ENCODE measurements at places on chromosomes 11 and 22. TPM values are rescaled to one million over a fixed set of nuclear protein-coding genes. Genes with fewer than 3 reads are reported as not detected.

Gene CECR2
- 5.1 TPM for total RNA-seq

DNA sequence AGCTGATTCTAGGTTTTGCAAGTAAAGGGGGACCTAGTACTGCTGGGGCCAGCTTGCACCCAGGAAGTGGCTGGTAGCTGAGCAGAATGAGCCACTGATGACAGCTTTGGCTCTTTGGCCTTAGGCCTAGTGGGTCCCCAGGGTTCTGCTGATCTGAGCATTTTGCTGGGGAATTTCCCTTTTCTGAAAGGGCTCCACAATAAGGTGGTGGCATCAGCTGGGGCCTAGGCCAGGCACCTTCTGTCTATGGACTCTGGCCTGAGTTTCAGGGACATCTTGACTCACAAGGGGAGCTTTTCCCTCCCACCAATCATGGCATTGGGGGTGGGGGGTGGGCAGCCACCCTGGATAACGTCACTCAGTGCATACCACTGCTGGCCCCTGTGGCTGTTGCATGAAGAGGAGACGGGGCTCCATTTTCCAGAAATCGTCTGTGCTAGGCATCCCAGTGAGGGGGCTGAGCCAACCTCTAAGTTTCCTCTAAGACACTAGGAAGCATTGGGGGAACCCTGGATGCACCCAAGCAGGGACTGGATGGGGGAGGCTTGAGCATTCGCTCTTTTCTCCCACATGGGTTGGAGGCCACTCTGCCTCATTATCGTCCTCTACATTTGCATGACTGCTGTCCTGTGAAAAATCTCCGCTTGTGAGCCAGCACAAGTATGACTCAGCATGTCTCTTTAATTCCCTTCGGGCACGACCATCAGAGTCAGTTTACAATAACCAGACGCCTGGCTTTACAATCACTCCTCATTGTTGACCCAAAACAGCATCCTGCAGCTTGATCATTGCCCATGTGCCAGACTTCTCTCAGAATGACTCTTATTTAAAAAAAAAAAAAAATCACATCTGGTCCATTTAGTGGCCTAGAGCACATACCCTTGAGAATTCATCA, 145.0 kb upstream of the THY1 start:
- no peak for DNase-seq

DNA sequence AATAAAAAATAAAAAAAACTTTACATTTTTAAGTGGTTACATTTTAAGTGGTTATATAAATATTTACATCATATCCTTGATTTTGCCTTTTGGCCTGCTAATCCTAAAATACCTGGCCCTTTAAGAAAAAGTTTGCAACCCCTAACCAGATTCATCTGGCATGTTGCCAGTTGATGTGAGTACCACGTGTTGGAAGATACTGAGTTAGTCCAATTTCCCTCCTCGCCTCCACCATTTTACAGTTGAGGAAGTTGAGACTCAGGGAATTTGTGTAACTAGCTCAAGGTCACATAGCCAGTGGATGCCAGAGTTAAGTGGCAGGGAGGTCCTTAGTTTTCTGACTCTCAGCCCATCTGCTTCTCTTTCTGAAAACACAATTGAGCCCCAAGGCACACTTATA, 5.1 kb downstream of the ELF5 start:
- DNase-seq = no peak

- DNase-seq = no peak
Observed at GRCh38 chr11:119011476-119012053, 6.6 kb downstream of the RPS25 start.

Gene NPTXR
- 28.4 TPM for total RNA-seq

- DNase-seq = no peak
Observed at GRCh38 chr22:38193580-38193979, 8.2 kb upstream of the MAFF start.

DNA sequence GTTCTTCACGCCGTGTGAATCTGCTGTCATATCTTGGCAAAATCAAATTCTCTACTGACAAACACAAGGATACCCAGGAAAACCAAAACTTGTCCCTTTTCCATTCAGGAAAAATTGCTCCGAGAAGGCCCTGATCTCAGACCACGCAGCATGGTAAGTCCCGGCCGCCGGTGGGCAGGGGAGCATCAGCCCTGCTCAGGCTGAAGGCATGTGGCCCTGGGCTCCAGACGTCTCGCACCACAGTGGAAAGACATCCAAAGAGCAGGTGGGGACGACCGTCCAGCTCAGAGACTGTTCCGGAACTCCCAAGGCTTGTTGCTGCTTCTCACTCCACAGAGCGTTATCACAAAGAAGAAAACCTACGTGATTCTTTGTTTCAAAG, 29.8 kb downstream of the TOLLIP start:
- DNase-seq = no peak

GRCh38 chr11:118806400-118806799, 15.4 kb upstream of the DDX6 start:
- DNase-seq = no peak

- DNase-seq = no peak
Observed at GRCh38 chr11:18088966-18089365, 16.9 kb downstream of the SAAL1 start.

- DNase-seq = no peak
Observed at GRCh38 chr11:119902656-119903231, 173.7 kb upstream of the NECTIN1 start.

DNA sequence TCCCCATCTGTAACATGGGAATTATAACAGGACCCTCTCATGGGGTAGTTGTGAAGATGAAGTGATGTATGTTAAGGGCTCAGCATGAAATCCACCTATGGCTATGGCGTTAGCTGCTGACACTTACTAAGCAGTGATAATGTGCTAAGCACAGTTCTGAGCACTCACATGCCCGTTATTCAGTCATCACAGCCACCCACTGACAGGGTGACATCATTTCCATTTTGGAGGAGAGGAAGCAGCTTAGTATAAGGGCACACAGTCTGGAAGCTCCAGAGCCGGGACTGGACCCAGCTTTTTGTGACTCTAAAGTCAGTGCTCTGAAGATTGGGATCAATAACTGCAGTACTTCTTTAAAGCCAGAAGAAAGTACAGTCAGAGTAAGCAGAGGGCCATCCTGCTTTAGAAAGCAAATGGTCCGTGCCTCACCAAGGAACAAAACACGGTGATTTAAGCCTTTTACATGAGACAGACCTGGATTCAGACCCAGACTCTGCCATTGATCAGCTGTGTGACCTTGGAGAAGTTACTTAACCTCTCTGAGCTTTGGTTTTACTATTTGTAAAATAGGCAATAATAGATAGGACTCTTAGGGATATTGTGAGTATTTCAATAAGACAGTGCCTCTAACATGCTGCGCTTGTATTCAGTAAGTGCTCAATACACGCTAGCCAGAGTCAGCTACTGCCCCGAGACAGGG, 61.5 kb downstream of the SGSM1 start:
- DNase-seq = no peak

DNA sequence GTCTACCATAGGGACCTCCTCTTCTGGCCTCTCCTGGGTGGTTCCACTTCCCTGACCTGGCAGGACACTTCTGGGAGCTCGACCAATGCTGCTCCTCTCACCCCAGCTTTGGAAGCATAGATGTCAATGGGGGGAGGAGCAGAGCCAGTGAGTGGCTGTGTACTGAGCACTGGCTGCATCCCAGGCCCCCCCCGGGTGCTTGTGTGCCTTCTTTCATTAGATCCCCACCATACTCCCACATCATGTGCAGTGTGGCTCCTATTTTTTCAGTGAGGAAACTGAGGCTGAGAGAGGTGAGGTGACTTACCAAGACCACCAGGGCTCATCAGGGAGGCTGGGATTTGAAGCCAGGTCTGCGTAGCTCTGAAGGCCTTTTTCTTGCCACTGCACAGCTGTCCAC, 44.3 kb downstream of the LRRC32 start:
- DNase-seq = no peak

Gene FGF19
- not detected for total RNA-seq

DNA sequence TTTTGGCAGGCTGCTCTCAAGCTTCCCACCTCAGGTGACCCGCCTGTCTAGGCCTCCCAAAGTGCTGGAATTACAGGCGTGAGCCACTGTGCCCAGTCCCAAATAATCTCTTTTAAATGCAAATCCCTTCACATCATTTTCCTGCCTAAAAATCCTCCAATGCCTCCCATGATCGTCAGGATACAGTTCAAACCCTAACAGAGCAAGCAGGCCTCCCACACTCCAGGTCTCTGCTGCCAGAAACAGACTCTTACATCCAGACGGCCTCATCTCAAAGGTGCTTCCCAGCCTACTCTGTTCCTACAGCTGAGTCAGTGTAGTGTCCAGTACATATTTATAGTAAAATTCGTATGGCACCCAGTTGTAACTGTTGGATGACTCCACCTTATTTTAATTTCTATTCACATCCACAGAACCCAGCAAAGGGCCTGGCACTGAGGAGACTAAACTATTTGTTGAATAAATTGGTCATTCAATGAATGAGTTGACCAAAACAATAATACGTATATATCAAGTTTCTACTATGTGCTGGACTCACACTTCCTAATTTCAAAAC, 8.2 kb downstream of the SIRT3 start:
- DNase-seq = no peak

GRCh38 chr22:48950151-48950915, 877.3 kb downstream of the BRD1 start:
- DNase-seq = no peak

DNA sequence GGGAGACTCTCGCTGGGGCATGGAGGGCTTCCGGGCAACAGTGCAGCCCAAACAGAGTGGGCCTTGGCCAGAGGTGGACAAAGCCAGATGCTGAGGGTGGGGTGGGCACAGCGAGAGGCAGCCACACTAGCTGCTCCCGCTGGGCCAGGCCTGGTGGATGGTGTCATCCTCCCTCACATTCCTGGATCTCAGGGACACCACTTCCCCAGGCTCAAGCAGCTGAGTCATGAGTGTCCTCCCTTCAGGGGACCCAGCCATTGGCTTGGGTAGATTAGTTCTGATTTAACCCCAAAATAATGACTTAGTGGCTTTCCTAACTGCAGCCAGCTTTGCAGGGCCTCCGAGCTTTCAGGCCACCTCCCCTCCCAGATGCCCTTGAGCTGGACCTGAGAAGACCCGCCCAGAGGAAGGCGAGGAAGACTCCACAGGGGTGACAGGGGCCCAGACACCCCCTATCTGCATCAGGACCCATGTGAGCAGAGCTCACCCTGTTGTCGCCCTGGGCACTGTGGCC, 25.9 kb upstream of the WNT7B start:
- DNase-seq = no peak

DNA sequence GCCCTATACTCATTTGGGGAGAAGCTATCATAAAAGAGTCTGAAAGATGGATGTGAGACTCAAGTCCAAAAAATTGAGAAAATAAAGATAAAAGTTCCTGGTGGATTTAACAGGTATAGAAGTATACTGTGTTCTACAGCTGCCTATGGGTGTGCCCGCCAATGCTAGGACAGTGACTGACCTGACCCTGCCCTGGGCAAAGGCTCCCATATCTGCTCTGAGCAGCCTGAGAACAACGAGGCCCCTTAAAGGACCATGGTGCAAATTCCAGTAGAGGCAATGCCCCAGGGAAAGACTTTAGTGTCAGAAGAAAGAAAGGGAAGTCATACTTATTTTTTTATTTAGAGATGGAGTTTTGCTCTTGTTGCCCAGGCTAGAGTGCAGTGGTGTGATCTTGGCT, 181.8 kb downstream of the NAV2 start:
- no peak for DNase-seq

DNA sequence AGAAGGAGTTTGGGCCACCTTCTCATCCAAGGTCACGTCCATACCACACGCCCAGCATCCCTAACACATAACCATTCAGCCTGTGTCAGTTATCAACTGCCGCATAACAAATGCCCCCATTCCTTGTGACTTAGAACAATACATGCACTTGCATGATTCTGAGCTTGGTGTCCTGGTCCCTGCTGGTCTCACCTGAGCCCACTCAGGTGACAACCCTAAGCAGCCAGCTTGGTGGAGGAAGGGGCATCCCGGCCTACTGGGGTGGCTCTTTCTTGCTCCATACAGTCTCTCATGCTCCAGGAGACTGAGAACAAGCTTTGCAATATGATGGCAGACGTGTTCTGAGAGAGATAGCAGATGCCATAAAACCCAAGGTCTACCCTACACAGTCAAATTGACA, 1276.9 kb downstream of the TBC1D22A start:
- no peak for DNase-seq

GRCh38 chr11:126991596-126991995, 9.0 kb downstream of the KIRREL3 start:
- DNase-seq = no peak

DNA sequence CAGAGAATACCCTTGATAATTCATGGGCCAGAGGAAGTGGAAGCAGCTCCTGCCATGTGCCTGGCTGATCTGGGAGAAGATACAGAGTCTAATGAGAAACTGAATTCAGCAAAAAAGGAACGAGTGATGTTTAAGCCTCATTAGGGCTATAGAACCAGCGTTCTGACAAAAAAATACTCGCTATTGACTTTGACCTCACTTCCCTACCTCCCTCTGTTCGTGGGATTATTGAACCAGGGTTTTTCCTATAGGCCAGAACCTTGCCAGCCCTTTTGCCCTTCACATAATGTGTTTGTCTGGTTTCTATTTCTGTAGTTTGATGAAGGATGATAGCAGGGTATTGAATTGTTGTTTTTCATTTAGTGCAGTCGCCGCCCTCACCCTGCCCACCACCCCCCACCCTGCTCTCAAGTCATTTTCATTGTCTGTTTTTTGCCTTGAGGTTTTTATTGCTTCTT, 7.6 kb upstream of the RBFOX2 start:
- no peak for DNase-seq

DNA sequence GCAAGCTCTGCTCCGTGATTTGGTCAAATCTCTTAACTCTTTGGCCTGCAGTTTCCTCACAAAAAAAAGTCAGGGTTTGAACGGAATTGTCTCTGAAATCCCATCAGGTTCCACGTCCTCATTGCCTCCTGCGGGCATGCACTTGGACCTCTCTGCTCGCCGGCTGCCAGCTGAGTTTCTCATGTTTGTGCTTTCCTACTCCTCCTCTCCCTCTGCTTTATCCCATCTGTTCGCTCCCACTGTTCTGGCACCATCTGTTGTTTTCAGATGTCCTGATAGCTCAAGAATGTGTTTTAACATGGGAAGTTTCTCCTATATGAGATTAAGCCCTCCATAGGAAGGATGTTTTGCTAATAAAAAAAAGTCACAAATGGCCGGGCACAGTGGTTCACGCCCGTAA, 49.4 kb upstream of the ARHGAP42 start:
- DNase-seq = no peak

GRCh38 chr11:27563201-27563600, 56.6 kb upstream of the LIN7C start:
- no peak for DNase-seq

Gene SNX32
- 4.0 TPM for total RNA-seq

GRCh38 chr11:10317776-10318526, 13.1 kb downstream of the ADM start:
- no peak for DNase-seq

Gene SYNGR1
- total RNA-seq = 43.8 TPM

Gene BARX2
- 0.10 TPM for total RNA-seq
